Foreskin keratinocyte (primary cell): ENCODE measurements at places on chromosomes 6 and 20.

DNA sequence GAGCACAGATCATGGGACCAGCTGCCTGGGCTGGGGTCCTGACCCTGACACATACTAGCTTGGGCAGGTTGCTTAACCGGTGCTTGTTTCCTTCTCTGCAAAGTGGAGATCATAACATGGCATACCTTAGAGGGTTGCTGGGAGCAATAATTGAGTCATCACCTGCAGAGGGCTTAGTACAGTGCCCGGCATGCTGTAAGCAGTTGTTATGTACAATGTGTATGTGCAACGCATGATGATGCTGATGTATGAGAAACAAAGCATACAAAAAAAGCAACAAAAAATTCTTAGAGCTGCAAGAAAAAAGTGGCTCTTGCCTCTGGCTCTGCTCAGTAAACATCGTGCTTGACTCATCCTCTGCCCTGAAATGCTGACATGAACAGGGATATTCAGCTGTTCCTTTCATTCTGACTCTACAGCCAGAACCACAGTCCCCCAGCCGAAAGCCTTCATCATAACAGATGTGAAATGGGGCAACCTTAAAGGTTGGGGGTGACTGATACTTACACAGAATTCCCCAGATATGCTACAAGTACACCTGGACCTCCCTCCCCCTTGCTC lies 91.7 kb downstream of the CLIC5 start:
- peak; percentile 93 for DNase-seq

DNA sequence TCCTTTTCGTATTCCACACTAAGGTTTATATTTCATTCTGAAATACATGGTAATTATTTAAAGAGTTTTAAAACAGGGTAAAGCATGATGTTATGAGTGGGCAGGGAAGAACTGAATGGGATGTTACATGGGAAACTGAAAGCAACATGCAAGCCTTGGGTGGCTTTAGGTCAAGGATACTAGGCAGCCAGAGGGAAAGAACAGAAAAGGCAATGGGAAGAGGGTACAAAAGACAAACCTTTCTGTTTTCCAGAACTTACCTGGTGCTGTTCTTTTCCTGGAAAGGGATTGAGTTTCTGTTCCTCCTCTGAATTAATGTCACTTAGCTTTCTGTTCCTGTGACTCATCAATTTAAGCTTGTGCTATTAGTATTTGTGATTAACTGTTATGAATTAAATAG lies 71.2 kb upstream of the SMIM8 start:
- DNase-seq = no peak

DNA sequence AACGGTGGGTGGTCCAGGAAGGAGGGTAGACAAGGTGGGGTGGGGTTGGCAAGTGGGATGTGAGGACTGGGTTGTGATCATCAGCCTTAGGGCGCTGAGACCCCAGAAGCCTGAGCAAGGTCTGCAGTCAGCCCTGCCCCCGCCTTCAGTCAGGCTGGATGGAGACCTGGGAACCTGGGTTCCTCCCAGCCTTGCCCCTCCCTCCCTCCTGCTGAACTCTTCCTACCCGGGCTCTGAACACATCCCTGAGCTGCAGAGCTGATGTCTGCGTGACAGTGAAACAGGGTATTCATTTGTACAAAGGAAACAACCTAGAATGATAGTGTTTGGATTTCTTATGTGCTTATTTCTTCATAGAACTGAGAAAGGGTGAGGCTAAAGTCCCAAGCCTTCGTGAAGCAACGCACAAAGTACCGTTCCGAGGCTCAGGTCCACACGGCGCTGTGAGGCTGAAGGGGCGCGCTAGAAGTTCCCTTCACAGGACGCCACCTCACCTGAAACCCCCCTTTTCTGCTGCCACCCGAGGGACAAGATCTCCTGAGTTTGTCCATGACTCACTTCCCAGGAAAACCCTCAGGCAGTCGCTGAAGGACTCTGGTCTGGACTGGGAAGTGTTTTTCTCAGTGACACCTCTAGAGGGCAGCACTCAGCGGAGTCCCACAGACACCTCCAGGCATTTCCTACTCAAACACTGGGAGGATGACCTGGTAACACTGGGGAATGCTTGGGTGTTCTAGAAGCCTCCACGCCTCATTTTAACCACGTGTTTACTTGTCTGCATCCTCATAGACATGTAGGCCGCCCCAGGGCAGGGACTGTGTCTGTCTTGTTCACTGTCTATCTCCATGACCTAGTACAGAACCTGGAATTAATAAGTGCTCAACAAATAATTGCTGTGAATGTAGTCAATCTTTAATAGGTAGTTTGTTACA lies 1.2 kb downstream of the GSTA5 start:
- DNase-seq = peak; percentile 60

DNA sequence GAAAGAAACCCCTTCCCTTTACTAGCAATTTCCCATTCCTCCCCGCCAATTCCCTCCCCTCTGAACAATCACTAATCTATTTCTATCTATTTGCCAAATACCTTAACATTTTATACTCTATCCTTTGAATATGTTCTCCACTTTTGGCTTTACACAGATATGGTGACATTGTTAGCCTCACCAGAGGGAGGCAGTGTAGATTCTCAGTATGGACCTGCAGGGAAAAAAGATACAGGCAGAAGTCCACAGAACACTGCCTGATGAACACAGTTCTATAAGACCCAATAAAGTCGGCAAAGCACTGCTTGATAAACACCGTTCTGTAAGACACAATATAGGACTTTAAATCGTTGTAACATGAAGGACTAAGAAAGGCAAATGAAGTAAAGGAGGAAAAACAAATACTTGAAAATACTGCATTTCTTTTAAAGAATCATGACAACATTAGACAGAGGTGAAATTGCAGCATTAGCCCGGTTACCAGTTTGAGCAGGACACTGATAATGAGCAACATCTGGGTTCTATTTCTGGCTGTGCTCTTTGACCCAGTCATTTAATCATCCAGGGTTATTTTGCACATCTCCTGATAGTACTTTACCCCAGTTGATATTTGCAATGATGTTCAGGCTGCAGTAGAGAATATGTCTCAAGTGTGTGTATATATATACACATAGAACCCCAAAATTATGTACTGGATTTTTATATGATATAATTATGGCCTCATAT lies 296.8 kb downstream of the UTRN start:
- DNase-seq = no peak

DNA sequence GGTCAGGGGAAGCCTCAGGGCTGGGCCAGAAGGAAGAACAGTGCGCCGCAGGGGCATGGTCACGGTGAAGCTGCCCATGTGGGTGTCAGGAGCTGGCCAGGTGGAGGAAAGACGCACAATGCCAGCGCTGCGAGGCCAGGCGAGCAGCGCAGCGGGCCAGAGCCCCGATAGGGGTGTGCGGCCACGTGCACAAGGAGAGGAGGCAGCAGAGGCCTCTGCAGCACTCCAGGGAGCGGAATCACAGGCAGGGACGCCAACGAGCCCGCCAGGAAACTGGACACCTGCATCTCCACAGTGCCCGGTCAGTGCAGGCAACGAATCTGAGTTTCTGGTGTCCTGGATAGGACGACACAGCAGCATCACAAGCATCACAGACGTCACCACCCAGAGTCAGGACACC lies 35.7 kb downstream of the TAF4 start:
- DNase-seq = no peak

DNA sequence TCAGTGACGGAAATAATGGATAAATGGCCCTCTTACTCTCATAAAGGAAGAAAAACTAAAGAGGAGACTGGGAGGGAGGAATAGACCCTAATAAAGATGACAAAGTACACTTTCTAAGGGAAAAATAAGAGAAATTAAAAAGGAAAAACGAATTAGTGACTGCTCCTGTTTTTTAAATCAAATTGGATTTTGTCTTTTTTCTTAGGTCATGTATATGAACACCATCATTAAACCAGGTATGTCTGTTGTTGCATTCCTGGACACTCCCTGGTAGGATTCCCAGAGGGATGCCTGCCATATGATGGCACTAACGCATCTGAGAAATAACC lies 59.4 kb upstream of the BTN3A2 start:
- no peak for DNase-seq

GRCh38 chr6:149016716-149017115 lies 269.9 kb downstream of the UST start:
- no peak for DNase-seq

- no peak for DNase-seq
Observed at GRCh38 chr6:39294899-39295298, 19.3 kb downstream of the KCNK17 start.

- DNase-seq = no peak
Observed at GRCh38 chr6:156175433-156175832, 601.7 kb upstream of the ARID1B start.

DNA sequence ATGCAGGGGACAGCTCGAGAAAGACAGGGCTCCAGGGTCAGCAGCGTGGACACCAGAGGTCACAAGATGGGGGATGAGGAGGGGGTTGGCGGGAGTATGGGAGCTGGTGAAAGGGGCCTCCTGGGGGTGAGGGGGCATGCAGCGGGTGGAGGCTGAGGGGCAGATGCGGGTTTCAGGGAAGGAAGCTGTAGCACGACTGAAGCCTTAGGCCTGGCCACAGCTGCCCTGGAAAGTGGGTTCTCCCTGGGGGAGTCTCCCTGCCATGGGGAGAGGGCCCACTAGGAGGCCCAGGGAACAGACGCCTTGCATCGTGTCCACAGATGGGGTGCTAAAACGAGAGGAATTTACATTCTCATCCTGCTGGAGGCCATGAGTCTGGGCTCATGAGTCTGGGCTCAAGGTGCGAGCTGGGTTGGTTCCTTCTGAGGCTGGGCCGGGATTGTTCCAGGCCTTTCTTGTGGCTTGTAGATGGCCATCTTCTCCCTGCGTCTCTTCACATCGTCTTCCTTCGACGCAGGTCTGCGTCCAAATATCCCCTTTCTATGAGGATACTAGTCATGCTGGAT lies 18.0 kb downstream of the APCDD1L start:
- DNase-seq = no peak

- DNase-seq = no peak
Observed at GRCh38 chr6:45717715-45718114, 297.9 kb downstream of the CLIC5 start.
